ENCODE measurements at places on chromosomes 7 and 10.

DNA sequence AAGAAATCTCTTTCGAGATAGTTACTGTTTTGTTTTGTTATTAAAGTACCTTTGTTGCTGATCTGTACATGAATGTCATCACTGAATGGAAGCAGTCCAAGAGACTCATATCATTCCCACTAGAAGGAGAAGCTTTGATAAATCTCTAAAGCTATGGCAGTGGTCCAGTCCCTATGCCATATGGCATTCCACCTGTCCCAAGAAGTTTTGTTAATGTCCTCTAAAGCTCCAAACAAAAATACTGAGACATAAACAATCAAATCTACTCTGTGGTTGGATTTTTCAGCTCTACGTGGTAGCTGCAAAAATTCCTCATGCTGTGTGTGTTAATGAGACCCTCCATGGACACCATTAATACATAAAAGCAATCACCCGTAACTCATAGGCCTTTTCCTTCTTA, 94.1 kb downstream of the LRRN3 start:
- no peak for DNase-seq

GRCh38 chr7:143005632-143006260, 21.2 kb downstream of the OR9A2 start:
- no peak for DNase-seq

DNA sequence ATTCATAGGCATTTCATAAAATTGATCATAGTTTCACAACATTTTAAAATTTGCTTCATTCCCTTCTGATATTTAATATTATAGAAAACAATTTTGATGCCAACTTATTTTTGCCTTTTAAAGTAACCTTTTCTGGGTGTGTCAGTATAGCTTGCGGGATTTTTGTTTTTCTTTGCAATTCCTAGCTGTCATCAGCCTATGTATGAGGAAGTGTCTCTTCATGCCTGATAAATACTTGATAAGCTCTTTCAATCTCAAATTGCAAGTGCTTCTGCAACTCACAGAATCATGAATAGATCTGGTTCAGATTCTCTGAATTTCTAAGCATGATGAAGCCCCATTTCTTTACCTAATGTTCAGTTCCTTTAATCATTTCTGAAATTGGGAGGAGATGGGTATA, 28.0 kb upstream of the ARHGAP21 start:
- no peak for DNase-seq

DNA sequence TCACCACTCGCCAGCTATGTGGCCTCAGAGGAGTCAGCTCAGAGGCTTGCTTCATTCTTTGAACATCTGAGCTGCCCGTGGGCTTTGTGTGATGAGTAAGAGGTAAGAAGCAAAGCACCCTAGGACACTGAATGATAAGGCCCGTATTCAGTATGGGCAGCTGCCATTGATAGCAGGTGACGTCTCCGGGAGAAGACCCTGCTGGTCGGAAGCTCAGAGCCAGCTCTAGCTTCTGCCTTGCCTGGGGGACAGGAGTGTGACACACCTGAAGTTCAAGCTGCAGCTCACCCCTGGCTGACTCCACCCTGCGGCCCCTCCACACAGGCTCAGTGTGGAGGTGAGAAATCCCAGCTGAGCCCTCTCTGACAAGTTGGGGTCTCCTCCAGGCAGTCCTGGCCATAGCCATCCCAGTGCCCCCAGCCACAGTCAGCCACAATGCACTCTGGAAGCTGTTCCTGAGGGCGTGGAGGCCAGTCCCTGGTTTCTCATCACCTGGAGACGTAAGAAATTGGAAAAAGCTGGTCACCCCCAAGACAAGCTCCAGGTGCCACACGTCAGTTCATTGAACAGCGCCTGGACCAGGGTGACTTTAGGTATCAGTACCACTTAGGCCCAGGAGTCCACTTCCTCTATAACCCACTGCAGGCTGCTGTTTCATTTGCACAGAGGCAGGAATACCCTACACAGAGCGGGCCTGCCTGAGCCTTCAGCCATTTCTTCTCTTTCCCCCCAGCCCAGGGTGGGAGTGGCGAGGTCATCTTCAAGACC, 164.9 kb upstream of the RHEB start:
- no peak for DNase-seq

- no peak for DNase-seq
Measured at GRCh38 chr7:110051372-110051771, 1039.6 kb upstream of the LRRN3 start.

DNA sequence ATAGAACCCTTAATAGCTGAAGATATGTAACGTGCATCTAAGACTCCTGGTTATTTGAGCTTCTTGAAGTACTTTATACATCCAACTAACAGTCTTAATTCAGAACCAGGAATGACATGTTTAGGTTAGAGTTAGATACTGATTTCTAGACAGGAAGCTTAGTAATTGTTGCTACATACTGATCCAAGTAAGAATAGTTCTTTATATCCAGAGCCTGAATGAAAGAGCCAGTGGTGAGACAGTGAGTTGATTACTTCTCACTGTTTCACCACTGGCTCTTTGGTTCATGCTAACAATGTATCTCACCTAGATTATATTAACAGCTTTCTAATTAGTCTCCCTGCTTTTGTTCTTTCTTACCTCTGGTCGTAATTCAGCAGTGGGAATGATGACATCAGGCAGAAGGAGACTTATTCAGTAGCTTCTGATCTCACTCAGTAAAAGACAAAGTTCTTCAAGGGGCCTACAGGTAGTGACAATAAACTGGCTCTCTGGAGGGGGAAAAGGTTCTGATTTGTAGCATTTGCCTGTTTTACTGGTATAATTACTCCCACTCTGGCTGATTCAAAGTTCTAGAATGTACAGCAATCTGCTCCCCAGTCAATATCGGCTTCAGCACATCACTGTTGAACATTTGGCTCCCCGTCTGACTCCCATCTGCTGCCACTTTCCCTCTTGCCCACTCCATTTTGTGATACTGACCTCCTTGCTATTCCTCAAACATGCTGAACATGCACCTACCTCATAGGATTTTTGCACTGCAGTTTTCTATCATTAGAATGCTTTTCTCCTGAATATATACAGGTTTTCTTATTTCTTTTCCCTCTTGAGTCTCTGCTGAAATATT, 29.1 kb downstream of the MCU start:
- DNase-seq = no peak

DNA sequence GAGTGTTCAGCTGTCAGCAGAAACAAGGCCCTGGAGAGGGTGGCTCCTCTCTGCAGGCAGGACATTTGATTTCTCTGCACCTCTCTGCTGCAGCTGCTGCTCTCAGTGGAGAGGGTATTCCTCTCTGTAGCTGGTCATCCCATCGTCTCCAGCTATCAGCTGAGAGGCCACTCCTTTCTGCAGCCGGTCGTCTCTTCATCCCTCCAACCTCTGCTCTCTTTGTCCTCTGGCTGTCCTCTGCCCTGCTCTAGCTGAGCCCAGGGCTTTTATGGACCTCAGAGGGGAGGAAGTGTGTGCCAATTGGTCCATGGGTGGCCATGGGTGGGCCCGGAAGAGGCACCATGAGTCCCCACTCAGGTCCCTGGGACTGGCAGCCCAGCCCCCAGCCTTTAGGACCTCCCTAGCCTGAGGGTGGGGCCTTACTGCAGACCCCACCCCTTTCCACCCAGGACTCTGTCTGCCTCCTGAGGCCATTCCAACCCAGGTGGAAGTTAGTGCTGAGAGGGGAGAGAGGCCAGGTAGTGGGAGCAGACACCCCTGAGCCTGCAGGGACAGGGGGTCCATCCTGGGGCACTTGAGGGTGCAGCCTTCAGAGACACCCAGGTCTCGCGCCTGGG, 26.2 kb upstream of the CDCA7L start:
- no peak for DNase-seq

Measured in CD4-positive, alpha-beta T cell treated with Interleukin-17A for 1 hour (primary cell).